Stimulated activated memory B cell treated with anti-CD40 and anti-IgM and Interleukin-4, amounts not matched to agents 10 μg/mL and 1 μg/mL and 100 μg/mL, for 72 hours (primary cell): ENCODE measurements at places on chromosomes 3 and 15.
A peak's percentile ranks its signal among the peaks of the same experiment; 100 is the strongest.

GRCh38 chr3:53464424-53464823 lies 30.0 kb upstream of the CACNA1D start:
- H3K36me3 ChIP-seq = no peaks in the 10 kb centered on the region
- no peak overlapping the region for H3K27ac ChIP-seq
- no peak for ATAC-seq
- no peak overlapping the region for H3K4me3 ChIP-seq
- H3K4me1 ChIP-seq = peaks cover under 1% of the 10 kb centered on the region

GRCh38 chr3:37971467-37971866 lies 19.1 kb upstream of the VILL start:
- peaks cover 31% of the 10 kb centered on the region for H3K27me3 ChIP-seq
- ATAC-seq = no peak
- H3K4me1 ChIP-seq = peaks cover 6% of the 10 kb centered on the region
- H3K36me3 ChIP-seq = no peaks in the 10 kb centered on the region

GRCh38 chr3:52502001-52502400 lies 6.9 kb downstream of the STAB1 start:
- ATAC-seq = no peak
- peaks cover 22% of the 10 kb centered on the region for H3K27me3 ChIP-seq
- H3K27ac ChIP-seq = no peak overlapping the region
- peaks cover 19% of the 10 kb centered on the region for H3K4me1 ChIP-seq
- no peaks in the 10 kb centered on the region for H3K36me3 ChIP-seq
- no peak overlapping the region for H3K4me3 ChIP-seq

DNA sequence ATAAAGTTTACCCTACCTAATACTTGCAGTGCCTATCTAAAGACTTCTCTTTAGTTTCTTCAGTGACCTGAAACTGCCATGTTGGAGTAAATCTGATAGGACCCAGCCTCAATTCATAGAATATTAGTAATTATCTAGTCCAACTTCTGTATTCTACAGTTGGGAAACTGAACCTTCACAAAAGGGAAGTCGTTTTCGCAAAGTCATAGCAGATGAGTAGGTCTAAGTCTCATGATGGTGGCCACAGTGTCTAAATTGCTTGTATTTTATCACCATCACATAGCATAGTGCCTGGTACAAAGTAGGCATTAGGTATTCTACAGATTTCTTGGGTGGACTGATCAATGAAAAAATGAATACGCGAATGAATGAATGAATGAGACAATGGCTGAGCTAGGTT lies 8.4 kb downstream of the GMNC start:
- H3K4me1 ChIP-seq = no peaks in the 10 kb centered on the region
- no peaks in the 10 kb centered on the region for H3K36me3 ChIP-seq
- H3K4me3 ChIP-seq = no peak overlapping the region
- no peak for ATAC-seq

DNA sequence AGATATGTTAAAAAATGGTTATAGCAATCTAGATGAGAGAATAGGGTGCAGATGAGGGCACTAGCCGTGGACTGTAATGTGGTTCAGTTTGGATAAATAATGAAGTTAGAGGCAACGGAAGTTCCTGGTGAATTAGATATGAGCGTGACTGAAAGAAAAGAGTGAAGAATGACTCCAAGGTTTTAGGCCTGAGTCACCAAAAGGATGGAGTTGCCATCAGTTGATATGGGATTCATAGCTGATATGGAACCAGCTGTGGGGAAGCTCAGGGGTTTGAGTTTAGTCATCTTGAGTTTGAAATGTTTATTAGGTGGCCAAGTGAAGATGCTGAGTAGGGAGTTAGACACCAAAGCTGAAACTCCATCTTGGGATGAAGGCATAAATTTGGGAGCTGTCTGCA lies 66.2 kb downstream of the SSR3 start:
- H3K27me3 ChIP-seq = no peaks in the 10 kb centered on the region
- H3K4me1 ChIP-seq = peaks cover 18% of the 10 kb centered on the region
- no peak overlapping the region for H3K27ac ChIP-seq
- H3K36me3 ChIP-seq = no peaks in the 10 kb centered on the region

DNA sequence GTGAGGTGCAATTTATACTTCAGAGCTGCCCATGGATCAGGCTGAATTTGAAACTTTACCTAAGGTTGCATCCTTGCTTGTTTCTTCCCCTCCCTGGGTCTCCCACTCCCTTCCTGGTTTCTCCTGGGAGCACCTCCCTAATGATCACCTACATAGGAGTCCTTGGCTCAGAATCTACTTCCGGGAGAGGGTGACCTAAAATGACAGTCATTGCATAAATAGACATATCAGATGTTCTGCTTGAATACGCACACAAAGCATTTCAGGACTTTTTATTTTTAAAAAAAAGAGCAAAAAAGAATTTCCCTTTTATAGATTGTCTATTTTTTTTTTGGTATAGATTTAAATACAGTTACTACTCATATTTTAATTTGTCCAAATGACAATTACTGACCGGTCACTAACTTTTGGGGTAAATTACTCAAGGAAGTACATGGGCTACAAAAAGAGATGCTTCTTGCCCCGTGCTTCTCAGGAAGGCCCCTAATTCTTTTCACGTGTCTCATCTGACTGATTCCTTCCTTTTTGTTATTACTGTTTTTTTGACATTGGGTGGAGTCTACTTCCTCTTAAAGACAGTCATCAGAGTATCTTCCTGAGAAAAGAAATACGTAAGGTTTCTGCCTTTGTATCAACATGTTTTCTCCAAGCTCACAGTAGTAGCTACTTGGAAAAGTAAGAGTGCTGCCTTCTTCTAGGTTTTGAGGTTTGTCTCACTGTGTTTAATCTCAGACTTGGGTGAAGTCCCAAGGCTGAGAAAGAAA lies 4.9 kb upstream of the MYZAP start:
- peaks cover 11% of the 10 kb centered on the region for H3K36me3 ChIP-seq
- peak overlapping the region; percentile 4 for H3K4me3 ChIP-seq
- H3K27me3 ChIP-seq = peaks cover 24% of the 10 kb centered on the region
- peak; percentile 84 for ATAC-seq
- peak overlapping the region; percentile 81 for H3K27ac ChIP-seq
- H3K4me1 ChIP-seq = peaks cover 44% of the 10 kb centered on the region

GRCh38 chr15:81054236-81054635 lies 53.5 kb downstream of the TLNRD1 start:
- no peak overlapping the region for H3K4me3 ChIP-seq
- no peaks in the 10 kb centered on the region for H3K36me3 ChIP-seq
- H3K27ac ChIP-seq = no peak overlapping the region
- no peaks in the 10 kb centered on the region for H3K27me3 ChIP-seq
- ATAC-seq = no peak
